ENCODE measurements at places on chromosomes 16 and 17.

GRCh38 chr16:52578007-52578828 lies 31.3 kb upstream of the TOX3 start:
- DNase-seq = no peak

DNA sequence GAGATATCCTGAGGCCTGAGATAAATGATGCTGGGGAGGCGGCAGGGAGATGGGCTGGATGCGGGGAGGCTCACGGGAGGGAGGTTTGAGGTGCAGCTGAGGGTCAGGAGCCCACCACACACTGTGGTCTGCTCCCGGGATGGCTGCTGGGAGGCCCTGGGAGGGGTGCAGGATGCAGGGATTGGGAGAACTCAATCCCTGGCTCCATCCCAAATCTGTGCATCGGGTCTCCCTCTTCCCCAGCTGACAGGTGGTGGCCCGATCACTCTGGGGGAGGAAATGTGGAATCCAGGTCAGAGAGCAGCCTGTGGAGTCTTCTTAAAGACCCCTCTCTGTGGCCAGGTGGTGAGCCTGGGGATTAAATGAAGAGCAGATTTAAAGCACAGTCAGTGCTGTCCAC lies 12.0 kb downstream of the PHB1 start:
- no peak for DNase-seq

- no peak for DNase-seq
Measured at GRCh38 chr17:40025991-40026815, 11.0 kb downstream of the CSF3 start.

DNA sequence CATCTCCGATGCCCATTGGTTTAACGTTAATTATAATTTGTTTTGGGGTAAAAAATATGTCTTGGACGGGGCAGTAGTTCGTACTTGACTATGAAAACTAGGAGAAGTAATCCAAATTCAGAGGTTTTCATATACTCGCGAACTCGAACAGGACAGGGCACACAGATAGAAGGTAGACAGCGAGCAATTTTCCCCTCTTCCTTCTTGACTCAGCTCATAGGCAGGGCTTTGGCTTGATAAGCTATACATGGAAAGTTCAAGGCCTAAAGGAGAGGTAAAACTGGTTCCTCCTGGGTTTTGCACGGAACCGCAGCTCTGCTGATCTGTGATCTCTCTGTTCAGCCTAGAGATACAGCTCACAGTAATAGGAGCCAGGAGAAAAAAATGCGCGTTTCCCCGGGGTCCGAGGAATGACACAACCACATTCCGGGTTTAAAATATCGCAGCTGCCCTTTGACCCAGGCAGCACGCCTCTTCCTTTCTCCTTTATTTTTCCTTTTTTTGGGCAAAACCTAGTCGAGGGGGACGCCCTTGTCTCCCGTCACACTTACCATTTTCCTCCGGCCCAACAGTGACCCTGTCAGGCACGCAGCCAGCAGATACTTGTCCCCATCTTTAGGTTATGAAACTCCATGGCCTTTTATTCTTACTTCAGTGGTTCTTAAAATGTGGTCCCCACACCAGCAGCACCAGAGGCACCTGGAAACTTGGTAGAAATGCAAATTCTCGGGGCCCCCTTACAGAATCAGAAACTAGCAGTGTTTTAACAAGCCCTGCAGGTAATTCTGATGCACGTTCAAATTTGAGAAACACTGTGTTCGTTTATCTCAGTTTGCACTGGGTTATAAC lies 1.7 kb upstream of the LASP1 start:
- peak; percentile 38 for DNase-seq

GRCh38 chr16:30119428-30119827 lies 3.6 kb downstream of the MAPK3 start:
- DNase-seq = no peak

- no peak for DNase-seq
Measured at GRCh38 chr16:14111713-14112538, 40.8 kb downstream of the MRTFB start.
